Mucosa of gallbladder (tissue), 1 donor: ENCODE measurements at places on chromosomes 7 and 10. TPM values are rescaled to one million over a fixed set of nuclear protein-coding genes. Genes with fewer than 3 reads are reported as not detected.

- no peak for DNase-seq
Observed at GRCh38 chr7:37429435-37429791, 19.3 kb downstream of the ELMO1 start.

ARHGEF5 gene
- 45.8 TPM for total RNA-seq

OR13A1 gene
- total RNA-seq: not detected

DNA sequence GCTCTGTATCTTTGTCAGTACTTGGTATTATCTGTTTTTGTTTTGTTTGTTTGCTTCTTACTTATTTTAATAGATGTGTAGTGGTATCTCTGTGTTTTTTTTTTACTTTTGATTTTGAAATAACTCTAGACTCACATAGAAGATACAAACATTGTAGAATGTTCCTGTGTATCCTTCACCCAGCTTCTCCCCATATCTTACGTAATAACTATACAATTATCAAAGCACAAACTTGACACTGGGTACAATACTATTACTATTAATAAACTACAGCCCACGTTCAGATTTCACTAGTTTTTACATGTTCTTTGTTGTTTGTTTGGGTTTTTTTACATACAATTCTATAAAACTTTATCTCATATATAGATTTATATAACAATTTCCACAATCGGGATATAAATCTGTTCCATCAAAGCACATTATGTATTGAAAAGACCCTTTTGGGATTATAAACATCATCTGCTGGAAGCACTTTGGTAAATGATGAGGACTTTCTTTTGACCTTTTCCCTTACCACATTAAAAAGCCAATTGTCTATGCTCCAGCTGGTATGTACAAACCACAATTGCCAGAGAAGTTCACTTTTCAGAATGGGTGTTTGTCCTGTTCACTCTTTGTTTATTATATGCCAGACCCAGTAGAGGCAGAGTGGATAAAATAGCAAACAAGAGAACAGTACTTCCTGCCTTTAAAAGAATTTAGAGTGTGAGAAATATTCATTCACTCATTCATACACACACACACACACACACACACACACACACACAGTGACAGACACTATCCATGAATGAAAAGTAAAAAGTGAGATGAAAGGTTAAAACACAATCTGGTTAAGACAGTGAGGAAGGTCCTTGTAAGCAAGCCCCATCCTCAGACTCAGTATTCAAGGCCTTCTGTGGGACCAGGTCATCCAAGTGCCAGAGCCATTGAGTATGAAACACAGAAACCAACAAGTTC, 113.0 kb downstream of the SGMS1 start:
- DNase-seq: no peak

DNA sequence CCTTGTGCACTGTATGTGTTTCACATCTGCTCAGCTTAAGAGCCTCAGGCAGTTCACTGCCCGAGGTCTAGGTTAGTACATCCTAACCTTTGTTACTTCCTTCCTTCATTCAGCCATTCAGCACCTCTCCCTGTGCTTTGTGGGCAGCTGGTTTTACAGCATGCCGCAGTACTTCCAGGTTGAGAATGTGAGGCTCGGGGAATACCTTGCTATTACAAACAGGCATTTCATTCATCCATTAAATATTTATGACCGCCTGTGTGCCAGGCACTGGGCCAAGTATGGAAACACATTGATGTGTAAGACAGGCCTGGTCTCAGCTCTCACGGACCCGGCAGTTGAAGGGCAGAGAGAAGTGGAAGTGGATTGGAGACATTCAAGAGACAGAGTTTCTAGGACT, 82.4 kb downstream of the SHH start:
- no peak for DNase-seq

- DNase-seq: no peak
Observed at GRCh38 chr10:18437486-18437885, 213.9 kb downstream of the NSUN6 start.

GRCh38 chr7:67940400-67940799, 943.8 kb downstream of the TYW1 start:
- DNase-seq: no peak

DNA sequence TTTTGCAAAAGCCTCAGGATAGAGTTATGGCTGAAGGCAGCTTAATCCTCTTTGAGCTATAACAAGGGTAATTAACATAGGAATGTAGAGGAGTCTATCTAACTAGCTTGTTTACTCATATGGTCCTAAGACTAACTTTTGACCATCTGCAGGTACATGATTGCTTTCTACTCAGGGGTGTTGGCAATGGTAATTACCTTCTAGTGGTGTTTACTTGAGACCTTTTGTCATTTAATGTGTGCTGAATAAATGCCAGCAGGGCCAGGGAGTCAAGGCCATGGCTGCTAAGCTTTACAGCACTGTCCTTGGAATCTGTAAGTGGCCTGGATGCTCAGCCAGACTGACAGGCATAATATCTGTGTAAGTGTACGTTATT, 1325.0 kb downstream of the XPNPEP1 start:
- no peak for DNase-seq

DNA sequence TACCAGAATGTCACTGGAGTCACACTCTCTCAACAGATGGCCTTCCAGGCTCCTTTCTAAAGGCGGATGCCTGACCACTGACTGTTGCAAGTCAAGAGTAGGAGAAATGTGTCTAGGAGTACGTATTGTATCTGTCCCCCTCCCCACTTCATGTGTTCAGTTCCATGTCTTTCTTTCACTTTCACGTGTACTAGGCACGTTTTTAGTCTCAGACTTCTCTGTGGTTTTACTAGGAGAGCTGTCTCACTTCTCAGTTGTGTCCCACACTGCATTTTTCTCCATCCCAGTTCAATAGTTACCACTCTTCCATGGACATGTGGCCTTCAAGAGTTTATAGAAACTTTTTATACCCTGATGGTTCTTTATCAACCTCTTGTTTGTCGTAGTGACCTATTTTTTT, 893.0 kb downstream of the NRG3 start:
- no peak for DNase-seq

ELOVL3 gene
- total RNA-seq: not detected

EBF3 gene
- total RNA-seq: 1.8 TPM

RAMP3 gene
- 23.2 TPM for total RNA-seq

DNA sequence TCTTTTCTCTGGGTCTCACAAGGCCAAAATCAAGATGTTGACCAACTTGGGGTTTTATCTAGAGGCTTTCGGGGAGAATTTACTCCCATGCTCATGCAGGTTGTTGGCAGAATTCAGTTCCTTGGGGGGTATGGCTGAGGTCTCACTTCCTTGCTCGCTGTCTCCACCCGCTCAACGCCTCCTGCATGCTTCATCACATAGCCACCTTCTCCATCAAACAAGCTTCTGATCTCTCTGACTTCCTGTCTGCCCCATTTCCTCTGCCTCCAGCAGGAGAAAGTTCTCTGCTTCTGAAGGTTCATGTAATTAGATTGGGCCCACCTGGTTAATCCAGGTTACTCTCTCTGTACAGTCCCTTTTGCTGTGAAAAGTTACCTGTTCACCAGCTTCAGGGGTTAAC, 179.1 kb upstream of the FZD1 start:
- no peak for DNase-seq

FAM25A gene
- total RNA-seq: not detected

DNA sequence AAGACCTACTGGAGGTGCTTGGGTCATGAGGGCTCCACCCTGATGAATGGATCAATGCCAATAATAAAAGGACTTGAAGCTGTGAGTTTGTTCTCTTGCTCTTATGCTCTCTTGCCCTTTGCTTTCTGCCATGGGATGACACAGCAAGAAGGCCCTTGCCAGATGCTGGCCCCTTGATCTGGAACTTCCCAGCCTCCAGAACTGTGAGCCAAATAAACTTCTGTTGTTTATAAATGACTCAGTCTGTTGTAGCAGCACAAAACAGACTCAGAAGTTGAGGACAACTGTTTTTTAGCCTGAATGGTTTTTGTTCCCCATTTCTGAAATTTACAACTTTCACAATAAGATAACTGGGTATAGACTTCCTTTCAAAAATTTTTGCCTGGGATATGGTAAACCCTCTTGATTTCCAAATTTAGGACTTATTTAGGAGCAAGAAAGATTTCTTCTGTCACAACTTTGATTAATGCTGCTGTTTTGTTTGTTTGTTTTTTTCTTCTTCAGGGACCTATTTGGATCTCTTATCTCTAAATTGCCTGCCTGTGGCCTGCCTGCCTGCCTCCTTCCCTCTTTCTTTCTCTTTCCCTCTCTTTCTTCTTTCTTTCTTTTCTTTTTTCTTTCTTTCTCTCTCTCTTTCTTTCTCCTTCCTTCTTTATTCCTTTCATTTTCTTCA, 12.1 kb downstream of the ENTPD1 start:
- DNase-seq: peak; percentile 58

LDB3 gene
- 4.9 TPM for total RNA-seq

DNA sequence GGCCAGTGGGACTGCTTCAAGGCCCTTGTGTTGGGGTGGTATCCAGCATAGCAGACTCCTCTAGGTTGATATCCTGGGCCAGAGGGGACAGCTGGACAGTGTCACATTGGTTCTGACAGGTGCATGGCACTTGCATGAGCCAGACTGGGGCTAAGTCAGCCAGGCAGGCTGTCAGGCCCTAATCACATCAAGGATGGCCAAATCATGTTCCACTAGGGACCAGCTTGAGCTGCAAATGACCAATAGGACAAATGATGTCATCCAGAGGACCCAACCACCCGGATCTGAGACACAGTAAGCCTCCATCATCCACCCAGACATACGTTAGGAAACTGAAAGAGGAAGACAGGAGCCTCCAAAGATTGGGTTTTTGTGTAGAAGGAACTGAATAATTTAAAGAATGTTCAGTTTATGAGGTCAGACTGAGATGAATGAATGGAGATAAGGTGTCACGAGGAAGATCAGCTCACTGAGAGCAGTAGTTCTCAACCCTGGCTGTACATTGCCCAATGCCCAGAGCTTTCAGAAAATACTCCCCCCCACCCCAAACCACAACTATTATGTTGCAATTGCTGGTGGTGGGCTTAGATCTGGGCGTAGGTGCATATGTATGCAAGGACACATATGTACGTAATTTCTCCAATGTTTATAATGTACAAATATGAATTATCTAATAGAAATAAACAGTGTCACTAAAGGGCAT, 75.2 kb upstream of the INHBA start:
- no peak for DNase-seq

PTEN gene
- 89.9 TPM for total RNA-seq

SPDYE16 gene
- total RNA-seq: not detected

VAX1 gene
- total RNA-seq: not detected

DNA sequence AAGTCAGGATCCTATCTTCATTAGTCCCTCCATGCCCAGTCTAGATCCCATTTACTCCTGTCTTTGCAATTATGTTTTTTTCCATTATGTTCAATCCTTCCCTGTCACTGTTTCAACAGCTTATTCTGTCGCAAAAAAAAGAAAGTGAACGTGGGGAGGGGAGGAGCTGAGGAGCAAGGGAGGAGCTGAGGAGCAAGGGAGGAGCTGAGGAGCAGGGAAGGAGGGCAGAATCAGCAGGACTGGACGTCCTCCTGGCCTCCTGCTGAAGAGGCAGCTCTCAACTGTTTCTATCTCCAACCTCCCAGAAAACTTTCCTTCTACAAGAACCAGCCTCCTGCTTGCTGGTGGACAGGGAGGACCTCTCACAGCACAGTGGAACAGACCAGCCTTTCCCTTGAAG, 26.0 kb downstream of the LARP4B start:
- DNase-seq: no peak

GDF10 gene
- total RNA-seq: 0.52 TPM

CEP41 gene
- total RNA-seq: 15.7 TPM

ST8SIA6 gene
- total RNA-seq: 0.92 TPM

DNA sequence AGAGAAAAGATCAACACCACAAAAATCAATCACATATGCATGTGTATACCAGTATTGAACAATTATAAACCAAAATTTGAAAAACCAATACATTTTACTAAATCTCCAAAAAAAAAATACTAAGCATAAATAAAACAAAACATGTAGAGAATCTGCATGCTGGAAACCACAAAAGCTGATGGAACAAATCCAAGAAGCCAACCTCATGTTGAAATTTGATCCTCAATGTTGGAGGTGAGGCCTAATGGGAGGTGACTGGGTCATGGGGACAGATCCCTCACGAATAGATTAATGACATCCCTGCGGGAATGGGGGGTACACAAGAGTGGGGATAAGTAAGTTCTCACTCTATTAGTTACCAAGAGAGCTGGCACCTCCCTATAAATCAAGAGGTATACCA, 82.5 kb downstream of the OAT start:
- DNase-seq: no peak

PITX3 gene
- total RNA-seq: not detected

DNA sequence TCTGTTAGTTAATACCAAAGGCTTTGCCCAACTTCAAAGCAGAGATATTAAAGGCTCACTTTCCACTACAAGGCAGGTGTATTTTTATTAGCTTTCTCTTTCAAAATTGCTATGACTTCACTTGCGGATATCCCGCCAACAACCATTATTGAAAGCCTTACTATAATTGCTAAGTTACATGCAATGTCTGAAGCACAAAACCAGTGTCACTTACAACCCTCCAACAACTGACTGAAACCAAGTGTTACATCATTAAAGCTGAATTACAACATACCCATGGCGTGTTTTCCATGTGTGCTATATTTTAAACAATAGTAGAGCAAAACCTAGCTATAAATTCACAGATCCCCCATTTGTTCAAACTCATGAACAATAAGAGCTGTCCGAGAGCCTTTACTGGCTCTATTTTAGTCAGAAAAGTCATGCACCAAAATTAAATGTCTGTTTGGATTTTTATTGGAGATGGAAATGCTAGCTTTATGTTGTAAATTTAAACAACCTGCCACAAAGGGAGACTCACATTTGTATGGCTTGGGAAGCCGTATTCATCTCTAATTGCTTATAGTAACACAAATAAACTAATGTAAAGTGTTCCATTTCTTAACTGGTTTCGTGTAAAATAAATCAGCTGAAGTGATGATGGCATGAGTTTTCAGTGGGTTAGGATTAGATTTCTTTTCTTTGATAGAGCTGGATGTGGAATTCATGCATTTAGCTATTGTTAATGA, 227.1 kb downstream of the AGMO start:
- no peak for DNase-seq

UTF1 gene
- total RNA-seq: not detected

DNA sequence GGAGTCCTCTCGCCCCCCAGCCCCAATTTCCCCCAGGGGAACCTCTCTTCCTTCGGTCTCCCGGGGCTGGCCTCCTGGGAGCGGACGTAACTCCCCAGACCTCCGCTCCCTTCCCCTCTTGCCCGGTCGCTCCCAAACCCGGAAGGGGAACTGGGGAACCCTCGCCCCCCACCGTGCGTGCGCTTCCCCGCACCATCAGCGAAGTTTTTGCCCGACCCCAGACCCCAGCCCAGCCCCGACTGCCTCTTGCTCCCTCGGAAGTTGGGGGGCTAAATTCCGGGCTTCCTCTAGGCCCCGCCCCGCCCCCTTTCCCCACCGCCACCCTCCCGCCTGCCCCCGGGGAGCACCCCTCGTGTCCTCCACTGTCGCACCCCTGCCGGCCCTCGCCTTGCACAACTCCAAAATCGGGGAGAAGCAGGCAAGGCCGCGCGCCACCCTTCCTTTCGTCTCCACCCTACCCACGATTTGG, 436 bp downstream of the GNB2 start:
- no peak for DNase-seq

SMO gene
- total RNA-seq: 15.8 TPM

PNLIPRP3 gene
- not detected for total RNA-seq

NEUROG3 gene
- not detected for total RNA-seq
